ENCODE measurements at places on chromosomes 16 and 17.

- DNase-seq = peak; percentile 41
Observed at GRCh38 chr16:3074860-3075522, 9.6 kb downstream of the IL32 start.

GRCh38 chr16:57064995-57065394, 27.4 kb upstream of the CPNE2 start:
- no peak for DNase-seq

- no peak for DNase-seq
Observed at GRCh38 chr17:40139566-40140058, 725 bp upstream of the CASC3 start.

GRCh38 chr17:63452962-63453551, 7.0 kb upstream of the CYB561 start:
- DNase-seq = no peak

- no peak for DNase-seq
Observed at GRCh38 chr17:51537996-51538550, 277.7 kb downstream of the UTP18 start.

DNA sequence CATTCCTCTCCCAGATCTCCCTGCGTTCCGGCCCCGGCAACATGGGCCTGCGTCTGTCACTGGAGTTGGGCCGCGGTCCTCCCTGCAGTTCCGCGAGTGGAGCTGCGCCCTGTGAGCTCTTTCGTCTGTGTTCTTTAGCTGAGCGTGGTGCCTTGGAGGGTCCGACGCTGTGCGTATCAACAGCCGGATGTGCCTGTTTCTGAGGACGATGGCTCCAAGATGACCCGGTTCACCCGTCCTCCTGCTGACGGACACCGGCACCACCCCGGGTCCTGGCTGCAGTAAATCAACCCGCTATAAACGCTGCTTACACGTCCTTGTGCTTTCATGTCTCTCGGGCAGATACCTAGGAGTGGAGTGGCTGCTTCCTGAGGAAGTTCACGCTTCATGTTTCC, 44.8 kb upstream of the GNG13 start:
- no peak for DNase-seq

DNA sequence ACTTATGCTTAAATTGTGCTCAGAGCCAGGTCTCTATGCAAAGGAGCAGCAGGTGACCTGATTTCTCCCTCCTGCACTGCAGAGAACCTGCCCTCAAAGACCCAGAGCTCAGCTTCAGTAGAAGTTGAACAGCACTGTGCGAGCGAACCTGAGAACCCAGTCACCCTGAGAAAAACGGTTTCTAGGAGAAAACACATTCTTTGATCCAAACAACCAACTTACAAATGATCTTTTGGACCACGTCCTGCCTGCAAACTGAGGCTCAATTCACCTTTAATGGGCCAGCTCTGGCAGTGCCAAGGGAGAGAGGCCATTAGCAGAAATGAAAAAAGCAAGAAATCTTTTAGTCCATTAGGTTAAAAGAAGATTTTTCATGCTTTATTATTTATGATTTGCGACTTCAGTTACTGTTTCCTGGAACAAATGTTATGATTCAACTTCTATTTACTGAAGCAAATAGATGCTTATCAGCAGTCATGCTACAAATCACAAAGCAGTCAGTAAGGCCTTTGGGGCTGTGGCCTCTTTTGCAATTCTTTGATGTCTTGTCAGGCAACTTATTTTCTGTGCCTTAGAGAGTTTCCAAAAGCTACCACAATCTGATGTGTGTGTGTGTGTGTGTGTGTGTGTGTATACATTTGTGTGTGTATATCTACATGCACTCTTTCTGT, 65.7 kb upstream of the LRRC37A3 start:
- peak; percentile 44 for DNase-seq

DNA sequence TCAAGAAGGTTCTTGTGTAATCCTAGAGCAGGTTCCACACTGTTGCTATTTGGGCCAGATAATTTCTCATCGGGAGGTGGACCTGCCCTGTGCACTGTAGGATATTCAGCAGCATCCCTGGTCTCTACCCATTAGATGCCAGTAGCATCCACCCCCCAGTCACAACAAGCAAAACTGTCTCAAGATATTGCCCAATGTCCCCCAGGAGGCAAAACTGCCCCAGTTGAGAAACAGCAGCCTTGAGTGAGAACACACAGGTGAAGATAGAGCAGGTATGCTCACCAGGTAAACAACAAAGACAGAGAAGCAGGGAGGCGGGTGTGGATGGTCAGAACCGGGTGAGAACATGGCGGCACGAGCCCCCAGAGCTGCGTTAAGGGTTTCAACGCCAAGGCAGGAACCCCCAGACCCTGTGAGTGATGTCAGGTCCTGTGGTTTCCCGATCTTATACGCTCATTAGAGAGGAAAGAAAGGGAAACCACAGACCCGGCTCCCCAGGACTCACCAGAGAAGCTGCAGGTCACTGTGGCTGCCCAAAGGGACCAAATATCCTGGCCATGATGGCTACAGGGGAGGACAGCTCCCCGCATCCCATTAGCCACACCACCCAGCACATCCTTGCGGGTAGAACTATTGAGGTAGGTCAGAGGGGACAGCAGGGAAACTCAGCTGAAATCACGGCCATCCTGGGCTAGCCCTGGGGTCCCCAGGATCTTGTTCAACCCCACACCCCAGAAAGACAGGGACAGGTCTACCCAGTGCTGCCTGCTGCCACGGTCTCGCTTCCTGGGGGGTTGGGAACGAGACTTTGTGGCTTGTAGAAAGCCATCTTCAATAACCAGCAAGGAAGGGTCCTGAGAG, 21.2 kb downstream of the CDC42EP4 start:
- DNase-seq = no peak

- no peak for DNase-seq
Observed at GRCh38 chr17:15658296-15658695, 25.8 kb downstream of the TRIM16 start.

DNA sequence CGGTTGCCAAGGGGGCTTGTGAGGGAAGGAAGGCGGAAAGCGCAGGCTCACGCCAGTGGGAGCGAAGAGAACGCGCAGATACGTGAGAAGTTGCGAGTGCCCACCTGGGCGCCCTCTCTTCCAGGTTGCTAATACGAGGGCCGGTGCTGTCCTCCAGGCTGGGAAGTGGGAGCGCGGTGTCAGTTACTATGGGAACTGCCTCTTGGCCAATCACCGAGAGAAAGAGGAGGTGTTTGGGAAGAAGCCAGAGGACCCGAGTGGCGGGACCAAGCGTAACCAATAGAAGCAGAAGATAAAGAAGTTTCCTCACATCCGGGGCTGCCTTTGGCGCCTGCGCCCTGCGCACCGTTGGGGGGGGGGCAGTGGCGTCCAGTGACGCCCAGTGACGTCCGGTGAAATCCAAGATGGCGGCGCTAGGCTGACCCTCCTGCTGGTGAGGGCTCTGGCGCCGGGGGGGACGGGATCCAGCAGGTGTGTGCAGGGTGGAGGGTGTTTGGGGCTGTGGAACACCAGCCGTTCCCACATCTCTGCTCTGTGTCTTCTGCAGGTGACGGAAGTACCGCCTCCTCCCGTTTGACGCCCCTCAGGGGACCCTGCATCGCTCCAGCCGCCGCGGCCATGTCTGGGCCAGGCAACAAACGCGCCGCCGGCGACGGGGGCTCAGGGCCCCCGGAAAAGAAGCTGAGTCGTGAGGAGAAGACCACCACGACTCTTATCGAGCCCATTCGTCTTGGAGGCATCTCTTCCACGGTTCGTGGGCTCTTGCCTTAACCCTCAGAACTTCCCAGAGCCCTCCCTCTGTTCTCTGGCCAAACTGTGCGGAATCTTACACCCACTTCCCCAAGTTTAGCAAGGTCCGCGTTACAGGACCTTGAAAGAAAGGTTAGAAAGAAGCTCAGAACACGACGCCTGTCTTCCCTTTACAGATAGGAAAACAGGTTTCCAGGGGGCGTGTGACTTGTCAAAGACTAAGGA, at the start of the genes CFAP119 and RNF40:
TSS of gene CFAP119 (minus strand) at position 135 of the 975 bp plus-strand sequence. CDS start 314 bp downstream, outside the sequence.
TSS of gene RNF40 (plus strand) at position 395 of the 975 bp plus-strand sequence. CDS start at position 619, 224 bp downstream.
- DNase-seq = peak; percentile 99

- DNase-seq = peak; percentile 16
Observed at GRCh38 chr17:2084036-2084765, 29.3 kb downstream of the HIC1 start.

DNA sequence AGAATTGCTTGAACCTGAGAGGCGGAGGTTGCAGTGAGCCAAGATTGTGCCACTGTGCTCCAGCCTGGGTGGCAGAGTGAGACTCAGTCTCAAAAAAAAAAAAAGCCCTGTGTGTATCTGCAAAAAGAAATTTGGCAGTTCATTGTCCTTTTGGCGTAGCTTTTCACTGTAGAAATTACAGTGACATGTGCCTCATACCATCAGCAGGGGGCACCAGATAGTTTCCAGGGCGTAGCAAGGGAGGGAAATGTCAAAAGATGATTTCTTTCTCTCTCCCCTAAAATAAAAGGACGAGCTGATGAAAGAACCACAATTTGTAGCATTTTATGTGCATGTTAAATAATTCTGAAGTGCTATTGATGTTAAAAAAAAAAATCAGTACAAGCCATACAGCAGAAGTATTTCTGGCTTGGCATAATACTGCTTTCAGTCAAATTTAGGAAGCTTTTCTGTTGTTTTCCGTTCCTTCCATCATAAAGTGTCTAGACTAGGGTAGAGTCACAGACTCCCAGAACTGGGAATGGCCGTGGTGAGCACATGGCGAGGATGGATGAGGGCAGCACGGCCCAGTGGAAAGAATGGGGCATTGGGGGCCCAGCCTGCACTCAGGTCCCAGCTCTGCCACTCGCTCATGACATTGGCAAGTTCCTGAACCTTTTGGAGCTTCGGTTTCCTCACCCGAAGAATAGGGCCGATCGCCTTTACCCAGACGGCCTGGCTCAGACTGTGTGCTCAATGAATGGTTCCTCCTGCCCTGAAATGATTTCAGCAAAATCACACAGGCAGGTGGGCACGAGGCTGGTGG, 59.8 kb upstream of the RPH3AL start:
- DNase-seq = peak; percentile 83

DNA sequence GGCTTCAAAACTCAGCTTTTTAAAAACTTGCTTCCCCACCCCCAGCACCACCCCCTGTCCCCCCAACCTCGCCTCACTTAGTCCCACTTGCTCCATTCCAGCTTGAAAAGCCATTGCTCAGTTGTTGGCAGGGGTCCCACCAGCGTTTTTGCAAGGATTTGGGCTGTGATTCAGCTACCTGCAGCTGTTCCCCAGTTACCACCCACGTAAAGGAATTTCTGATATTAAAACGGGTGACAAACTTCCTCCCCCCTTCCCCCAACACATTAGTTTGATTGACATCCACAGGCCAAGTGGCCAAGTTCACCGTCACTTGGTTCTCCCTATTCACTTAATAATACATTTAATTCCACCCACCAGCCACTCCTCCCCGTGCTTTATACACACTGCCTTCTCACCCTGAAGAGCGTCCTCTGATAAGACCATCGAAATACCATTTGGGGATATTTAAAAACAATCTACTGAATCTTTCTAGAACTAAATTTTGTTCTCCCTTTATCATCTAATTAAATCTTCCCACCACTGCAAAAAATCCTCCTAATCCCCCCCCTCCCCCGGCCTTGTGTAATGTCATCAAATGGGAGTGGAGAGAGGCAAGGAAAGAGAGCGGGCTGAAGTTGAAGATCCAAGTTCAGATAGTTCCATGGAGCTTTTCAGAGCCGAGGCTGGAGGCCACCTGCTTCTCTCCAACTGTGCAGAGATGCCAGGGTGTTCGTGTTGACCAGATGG, 55.1 kb downstream of the SOX9 start:
- no peak for DNase-seq

DNA sequence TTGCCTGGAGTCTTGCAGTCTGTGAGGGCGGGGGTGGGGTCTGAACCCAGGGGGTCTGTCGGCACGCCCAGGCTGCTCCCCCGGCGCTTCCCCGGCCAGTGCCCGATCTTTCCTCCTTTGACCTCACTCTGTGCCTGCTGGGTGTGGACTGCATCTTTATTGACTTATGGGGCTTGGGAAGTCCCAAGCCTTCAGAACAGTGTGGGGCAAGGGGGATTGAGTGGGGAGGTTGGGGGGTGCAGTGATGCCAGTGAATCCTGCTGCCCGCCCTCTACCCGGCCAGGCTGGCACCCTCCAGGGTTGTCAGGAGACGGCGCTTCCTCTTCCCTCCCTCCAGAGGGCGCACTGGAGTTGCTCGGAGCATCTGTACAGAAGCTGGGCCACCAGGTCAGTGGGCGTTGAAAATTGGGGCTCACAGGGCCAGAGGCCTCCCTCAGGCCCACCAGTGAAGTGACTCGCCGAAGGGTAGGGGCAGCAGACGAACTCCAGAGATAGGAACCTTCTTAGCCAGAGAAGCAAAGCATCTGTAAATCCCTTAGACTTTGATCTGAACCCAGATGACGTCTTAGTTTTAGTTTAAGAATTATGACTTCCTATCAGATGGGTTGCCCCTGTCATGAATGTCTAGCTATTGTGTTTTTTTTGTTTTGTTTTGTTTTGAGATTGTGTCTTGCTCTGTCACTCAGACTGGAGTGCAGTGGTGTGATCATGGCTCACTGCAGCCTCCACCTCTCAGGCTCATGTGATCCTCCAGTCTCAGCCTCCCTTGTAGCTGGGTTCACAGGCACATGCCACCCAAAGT, 184.8 kb upstream of the CIBAR2 start:
- DNase-seq = peak; percentile 74

- no peak for DNase-seq
Observed at GRCh38 chr17:78038748-78039288, 80.3 kb downstream of the TNRC6C start.

DNA sequence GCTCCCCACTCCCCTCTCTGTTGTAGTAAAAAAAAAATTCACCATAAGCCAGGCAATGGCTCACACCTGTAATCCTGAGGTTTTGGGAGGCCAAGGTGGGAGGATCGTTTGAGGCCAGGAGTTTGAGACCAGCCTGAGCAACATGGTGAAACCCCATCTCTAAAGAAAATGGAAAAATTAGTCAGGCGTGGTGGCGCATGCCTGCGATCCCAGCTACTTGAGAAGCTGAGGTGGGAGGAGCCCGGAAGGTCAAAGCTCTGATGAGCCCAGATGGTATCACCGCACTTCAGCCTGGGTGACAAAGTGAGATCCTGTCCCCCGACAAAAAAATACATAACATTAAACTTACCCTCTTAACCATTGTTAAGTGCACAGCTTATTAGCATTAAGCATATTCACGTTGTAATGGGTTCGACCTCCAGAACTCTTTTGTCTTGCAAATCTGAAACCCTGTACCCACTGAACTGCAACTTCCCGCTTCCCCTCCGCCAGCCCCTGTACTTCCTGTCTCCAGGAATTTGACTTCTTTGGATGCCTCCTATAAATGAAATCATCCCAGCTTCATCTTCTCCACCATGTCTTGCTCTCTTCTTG, 66.8 kb downstream of the CRISPLD2 start:
- DNase-seq = no peak

GRCh38 chr17:35537601-35538141, at the start of gene SLFN12L:
TSS of gene SLFN12L (minus strand) at chr17:35537678. CDS start at chr17:35522364, 15,314 bp downstream.
- peak; percentile 61 for DNase-seq

DNA sequence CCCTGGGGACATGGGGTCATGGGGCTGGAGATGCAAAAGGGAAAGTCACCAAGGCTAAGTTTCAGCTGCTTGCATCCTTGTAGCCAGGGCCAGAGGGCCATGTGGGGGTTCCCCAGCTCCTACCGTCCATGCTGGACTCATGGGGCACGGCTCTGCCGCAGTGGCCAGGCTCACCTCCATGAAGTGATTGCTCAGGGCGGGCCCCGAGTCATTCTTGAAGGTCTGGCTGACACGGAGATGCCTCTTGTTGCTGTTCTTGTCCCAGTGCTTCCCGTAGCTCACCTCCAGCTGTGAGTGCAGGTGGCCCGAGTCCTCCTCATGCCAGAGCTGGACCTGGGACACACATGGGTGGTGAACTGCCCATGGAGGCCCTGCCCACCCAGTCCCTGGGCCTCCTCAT, 114.5 kb downstream of the RMI2 start:
- DNase-seq = no peak
